AG04450 (cell line): ENCODE measurements at places on chromosomes 13 and 19.

- no peak for DNase-seq
Observed at GRCh38 chr13:21014139-21014501, 47.3 kb downstream of the LATS2 start.

GRCh38 chr13:33743438-33744368 is 74.2 kb upstream of the RFC3 start:
- no peak for DNase-seq

- no peak for DNase-seq
Observed at GRCh38 chr13:110340812-110341444, 33.8 kb downstream of the COL4A2 start.

DNA sequence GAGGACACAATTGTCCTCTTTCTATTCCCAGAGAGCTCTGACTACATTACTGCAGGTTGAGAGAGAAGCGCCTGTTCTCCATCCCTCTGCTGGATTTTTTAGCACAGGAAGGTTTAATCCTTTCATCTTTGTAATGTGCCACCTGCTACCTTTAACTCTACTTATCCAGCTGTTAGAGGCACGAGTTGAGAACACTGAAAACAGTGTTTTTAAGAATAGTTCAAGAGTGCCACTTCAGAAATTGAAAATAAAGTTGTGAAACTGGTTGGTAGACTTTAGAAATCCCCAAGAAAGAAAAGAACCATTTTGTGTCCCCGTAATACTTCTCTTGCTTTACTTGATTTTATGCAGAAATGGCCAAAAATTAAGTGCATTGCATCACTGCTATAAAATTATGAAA is 20.6 kb downstream of the FREM2 start:
- DNase-seq, result no peak

GRCh38 chr13:41470196-41470595 is 12.8 kb downstream of the RGCC start:
- no peak for DNase-seq

DNA sequence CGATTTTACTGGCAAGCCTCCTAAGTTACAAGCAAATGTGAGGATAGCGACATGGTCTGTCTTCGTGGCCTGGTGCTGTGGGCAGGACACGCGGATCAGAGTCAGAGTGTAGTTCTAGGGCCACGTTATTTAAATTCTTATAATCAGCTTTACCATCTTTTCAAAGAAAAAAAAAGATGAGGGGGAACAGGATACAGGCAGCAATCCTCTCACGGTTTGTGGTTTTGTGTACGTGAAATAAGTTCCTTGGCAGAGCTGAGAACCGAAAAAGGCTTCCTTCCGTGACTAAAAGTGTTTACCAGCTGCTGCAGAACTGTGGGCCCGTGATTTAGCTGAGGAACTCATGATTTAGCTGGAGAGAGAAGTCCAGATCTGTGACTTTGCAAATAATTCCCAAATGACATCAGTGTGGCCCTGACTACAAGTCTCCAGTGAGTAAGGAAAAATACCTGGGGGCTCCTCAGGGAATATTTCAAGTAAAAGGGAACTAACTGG is 27.2 kb downstream of the RCBTB2 start:
- peak; percentile 8 for DNase-seq

- peak; percentile 11 for DNase-seq
Observed at GRCh38 chr13:74158028-74158427, 23.8 kb upstream of the KLF12 start.

- DNase-seq, result no peak
Observed at GRCh38 chr13:87120476-87120875, 550.7 kb upstream of the SLITRK5 start.
